ENCODE measurements at places on chromosomes 7 and 10.

GRCh38 chr10:48655411-48656240 lies 29.0 kb upstream of the WDFY4 start:
- no peak for DNase-seq

- DNase-seq, result no peak
Measured at GRCh38 chr10:120960725-120961124, 109.6 kb downstream of the WDR11 start.

DNA sequence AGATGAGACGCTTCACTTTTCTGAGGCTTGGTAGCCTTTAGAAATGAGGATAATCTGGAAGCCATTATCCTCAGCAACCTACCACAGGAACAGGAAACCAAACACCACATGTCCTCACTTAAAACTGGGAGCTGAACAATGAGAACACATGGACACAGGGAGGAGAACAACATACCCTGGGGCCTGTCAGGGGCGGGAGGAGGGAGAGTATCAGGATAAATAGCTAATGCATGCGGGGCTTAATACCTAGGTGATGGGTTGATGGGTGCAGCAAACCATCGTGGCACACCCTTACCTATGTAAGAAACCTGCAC lies 48.9 kb downstream of the LRGUK start:
- no peak for DNase-seq

DNA sequence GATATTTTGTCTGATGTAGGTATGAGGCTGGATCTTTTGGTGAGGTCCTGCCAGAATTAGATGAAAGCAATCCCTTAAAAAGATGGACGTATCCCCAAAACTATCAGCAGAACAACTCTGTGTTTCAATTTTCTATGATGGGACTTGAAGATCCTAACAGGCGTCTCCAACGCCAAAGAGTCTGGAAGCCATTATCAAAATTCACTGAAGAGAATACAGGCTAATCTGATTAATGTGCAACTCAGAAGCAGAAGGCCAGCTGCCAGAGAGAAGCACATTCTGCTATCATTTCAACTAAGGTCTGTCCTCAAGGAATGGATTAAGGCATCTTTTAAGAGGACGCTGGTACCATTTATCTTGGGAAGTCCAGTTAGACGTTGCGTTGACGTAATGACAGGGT lies 119.7 kb downstream of the FGFR2 start:
- DNase-seq, result no peak

GRCh38 chr10:3797750-3798149 lies 12.7 kb upstream of the KLF6 start:
- DNase-seq, result no peak

DNA sequence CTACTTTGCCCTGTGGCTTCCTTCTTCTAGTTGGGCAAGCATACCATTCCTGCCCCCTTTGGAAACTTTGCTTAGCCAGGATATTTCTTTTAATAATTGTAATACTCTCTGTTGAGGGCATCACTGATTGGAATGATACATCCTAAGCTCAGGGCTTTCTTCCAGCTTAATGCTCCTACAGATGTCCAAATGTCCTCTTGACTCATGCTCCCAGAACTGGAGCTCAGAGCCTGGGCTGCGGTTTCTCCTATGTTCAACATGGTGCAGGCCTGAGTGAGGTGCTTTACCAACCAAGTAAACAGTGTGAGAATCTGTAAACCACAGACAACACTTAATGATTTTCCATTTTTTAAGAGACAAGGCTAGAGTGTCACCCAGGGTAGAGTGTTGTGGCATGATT lies 108.6 kb downstream of the LRRC4 start:
- no peak for DNase-seq

GRCh38 chr10:32169556-32169955 lies 113.3 kb upstream of the KIF5B start:
- DNase-seq, result no peak

GRCh38 chr10:127012071-127012768 lies 107.0 kb downstream of the DOCK1 start:
- no peak for DNase-seq
